ENCODE measurements at places on chromosomes 6 and 20.

DNA sequence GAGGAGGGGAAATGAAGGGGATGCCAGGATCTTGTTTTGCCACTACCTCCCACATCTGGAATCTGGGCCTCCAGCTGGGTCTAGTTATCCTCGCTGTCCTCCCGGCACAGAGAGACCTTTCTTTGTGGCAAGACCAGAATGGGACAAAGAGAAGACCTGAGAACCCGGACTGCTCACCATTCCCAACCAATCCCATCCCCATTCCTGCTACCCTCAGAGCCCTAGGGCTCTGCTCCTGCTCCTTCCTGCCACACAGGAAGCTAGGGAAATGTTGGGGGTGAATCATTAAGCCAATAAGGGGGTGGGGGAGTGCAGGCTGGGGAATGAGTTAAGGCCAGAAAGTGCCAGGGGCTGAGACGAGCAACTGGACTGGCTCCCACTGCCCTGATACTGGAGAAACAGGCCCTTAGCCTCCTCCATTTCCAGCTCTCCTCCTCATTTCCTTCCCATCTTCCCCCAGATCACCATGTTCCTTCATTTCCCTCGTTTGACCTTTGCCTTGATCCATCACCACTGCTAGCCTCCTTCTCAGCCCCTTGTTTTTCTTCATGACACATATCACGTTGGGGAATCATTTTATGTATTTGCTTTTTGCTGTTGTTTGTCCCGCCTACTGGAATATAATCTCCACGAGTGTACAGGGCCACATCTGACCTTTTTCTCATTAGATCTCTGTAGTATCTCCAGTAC lies 4.6 kb upstream of the IER3 start:
- no peak for DNase-seq

GRCh38 chr6:136249336-136249735 lies 775 bp downstream of the MTFR2 start:
- no peak for DNase-seq

GRCh38 chr6:159945801-159946392 lies 23.0 kb upstream of the IGF2R start:
- no peak for DNase-seq

DNA sequence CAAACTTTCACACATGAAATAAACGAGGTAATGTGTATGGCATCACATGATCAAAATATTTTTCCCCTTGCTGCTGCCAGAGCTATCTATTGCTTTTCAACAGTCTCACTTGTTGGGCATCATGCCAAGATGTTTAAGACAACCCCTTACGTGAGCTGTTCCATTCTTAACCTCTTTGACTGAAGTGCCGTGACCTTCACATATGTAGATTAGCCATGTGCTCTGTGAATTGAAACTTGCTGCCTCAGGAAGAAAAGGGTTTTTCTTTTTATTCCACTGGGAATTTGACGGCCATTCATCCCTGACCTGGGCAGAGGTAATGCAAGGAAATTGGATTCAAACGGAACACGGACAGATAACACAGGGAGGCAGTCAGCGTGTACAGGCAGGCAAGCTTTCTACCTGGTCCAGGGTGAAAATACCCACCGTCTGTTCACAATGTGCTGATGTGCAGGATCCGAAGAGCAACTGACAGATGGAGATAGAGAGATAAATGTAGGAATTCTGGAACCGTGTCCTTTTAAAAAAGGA lies 14.2 kb downstream of the ARID1B start:
- no peak for DNase-seq

DNA sequence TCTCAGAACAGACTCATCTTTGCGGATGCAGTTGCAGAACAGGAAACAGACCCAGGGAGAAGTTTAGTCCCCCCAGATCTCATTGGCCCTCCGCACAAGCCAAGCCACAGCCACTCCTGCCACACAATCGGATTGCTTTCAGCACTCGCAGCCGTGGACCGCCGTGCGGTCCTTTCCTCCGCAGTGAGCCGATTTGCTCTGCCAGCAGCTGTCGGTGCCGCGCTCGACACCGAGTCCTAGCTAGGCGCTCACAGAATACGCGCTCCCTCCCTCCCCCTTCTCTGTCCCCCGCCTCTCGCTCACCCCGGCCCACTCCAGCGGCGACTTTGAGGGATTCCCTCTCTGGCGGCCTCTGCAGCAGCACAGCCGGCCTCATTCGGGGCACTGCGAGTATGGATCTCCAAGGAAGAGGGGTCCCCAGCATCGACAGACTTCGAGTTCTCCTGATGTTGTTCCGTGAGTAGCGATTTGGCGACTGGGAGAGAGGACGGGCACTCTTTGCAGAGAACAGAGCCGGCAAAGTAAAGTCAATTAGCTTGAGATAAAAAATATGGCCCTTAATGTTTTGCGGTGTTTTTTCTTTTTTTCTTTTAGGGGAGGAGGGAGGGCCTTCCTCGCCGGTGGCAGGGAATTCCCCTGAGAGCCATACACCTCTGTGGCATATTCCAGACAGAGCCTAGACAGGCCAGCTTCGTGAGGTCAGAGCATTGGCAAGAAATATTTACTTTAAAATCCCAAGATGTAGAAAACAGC lies at the start of gene LAMP5:
Gene LAMP5, plus strand, starts transcription at position 130 of the 753 bp plus-strand sequence. Its CDS starts 263 bp downstream, at position 393.
- DNase-seq, result no peak

GRCh38 chr6:133544419-133544818 lies 303.3 kb downstream of the EYA4 start:
- no peak for DNase-seq

- no peak for DNase-seq
Measured at GRCh38 chr6:150687508-150687907, 87.8 kb downstream of the PLEKHG1 start.

- no peak for DNase-seq
Measured at GRCh38 chr6:72740135-72740534, 118.3 kb downstream of the KCNQ5 start.

GRCh38 chr6:140073456-140073855 lies 699.0 kb upstream of the CITED2 start:
- no peak for DNase-seq

DNA sequence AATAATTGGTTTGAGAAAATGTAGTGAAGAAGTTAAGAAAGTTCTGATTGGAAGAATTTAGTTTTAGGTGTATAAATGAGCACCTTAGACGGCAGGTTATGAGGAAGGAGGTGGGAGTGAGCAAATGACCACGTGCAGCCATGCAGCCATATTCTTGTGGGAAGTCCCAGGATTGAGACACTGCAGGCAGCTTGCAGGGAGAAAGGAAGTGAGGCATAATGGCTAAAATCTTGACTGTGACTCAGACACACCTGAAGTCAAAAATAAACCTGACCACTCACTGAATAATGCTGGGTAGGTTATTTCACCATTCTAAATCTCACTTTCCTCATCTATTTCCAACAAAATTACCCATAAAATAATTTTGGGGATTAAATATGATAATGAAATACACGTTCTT lies 16.6 kb downstream of the DSE start:
- no peak for DNase-seq

DNA sequence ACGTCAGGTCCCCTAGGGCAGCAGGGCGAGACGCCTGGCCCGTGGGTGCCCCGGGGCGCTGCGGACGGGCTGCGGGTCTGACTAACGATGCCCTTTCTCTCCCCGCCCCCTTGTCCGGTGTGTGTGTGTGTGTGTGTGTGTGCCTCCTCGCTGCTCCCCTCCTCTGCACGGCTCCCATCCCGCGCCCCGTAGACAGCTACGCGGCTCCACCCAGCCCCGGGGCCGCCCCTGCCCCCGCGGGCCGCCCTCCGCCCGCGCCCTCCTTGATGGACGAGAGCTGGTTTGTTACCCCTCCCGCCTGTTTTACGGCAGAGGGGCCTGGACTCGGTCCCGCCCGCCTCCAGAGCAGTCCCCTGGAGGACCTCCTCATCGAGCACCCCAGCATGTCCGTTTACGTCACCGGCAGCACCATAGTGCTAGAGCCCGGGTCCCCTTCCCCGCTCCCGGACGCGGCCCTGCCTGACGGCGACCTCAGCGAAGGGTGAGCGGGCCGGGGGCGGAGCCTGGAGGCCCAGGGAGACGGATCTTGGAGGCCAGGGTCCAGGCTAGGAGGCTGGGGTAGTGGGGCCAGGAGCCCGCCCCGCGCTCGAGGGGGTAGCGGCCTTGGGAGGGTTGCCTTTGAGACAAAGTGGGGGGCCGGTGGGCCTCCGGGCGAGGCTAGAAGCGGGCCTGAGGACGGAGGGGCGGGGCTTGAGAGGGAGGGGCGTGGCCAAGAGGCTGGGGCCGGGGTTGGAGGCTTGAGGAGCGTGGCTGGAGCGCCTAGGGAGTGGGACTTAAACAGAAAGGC lies 5.1 kb downstream of the TP53INP2 start:
- peak; percentile 74 for DNase-seq

DNA sequence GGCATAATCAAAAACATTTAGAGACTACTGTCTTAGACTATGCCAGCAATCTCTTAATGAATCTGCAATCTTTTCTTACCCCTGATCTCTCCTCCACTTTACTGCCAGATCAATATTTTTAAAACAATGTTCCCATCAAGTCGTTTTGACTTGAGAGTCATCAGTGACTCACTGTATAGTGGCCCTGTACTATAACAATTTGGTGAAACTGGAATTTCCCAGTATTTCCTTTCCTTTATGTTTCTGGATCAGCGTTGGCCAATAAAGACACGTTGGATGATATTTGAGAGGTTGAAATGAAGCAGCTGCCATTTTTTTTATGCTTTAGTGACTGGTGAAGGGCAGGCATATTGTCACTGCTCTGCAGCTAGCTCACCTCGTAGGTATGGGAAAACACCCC lies 10.1 kb upstream of the SMIM13 start:
- no peak for DNase-seq

GRCh38 chr20:38315290-38315966 lies 11.5 kb downstream of the BPI start:
- DNase-seq, result no peak

DNA sequence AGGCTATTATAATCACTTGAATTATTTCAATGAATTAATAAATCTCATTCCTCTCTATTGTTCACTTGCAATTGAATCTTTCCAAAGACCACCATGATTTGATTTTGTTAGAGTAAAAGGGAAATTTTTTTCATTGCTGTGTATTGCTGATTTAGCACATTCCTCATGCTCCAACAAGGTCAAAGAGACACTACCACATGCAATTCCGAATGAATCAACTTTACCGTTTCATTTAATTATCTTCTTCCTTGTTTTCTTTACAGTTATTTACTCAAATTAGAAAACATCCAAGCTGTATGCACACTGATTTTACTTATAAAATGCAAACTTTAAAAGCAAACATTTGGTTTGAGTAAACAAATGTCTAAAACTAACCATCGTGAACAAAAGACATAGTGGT lies 967 bp downstream of the KIAA0408 start:
- no peak for DNase-seq

DNA sequence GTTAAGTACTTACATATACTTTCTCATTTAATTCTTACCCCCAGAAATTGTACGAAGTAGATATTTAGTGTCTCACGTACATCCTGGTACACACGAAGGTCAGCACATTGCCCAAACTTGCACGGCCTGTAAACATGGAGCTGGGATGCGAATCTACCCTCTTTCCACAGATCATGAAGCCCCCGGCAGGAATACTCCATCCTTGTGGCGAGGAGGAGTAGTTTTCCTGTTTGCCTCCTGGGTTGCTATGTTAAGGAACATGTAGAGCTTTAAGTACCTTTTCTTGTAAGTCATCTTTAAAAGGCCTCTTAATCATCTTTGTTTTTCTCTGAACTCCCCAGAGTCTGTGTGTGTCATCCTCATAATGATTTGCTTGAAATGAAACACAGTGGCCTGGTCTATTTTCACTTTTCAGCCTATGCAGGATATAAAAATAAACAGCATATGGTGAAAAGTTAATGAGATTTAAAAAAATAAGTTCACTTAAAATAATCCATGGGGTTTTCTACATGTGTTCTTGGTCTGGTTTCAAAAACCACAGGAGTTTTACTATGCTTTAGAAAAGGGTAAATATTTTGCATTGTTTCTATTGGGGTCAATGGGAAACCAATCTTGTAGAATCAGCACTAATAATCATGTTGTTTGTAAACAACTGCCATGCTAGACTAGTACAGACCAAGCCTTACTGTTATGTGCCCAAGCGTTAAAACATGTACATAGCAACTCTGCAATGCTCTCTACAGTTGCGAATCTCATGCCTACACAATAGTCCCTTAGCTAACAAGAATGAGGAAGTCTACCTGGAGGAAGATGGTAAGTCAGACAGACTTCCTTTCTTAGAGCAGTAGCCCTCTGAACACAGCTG lies 9.3 kb upstream of the ARID1B start:
- DNase-seq, result no peak

Data from left renal pelvis (tissue), 4 donors.